ENCODE measurements at places on chromosomes 4 and X. TPM values are rescaled to one million over a fixed set of nuclear protein-coding genes. Genes with fewer than 3 reads are reported as not detected.

DNA sequence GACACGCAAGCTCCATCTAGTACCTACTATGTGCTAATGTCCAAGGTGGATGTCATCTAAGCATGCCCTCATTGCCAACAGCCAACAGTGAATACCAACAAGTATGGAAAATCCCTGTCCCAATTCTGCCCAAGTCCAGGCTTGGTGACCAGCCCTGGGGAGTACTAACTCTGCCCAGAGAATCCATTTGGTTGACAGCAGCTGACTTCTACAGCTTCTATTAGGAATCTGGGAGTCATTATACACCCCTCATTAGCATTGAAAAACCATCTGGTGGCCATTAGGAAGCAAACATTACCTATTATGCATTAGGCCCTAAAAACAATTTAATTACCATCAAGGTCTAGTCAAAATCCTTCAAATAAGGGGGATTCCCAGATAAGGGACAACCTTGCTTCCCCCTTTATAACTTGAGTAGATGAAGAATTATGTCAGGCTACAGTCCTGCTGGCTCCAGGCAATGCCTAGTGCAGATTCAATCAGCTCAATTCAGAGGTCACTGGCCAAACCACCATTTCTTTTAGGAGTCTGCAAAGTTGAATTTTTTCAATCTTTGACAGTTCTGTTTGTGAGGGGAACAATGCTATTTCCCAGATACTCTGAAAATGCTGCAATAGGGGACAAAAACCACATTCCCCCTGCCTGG is 228.0 kb upstream of the LDB2 start:
- H3K4me3 ChIP-seq, result no peak overlapping the region
- DNase-seq, result no peak
- H3K4me1 ChIP-seq, result no peaks in the 10 kb centered on the region
- no peak overlapping the region for H3K27ac ChIP-seq

DNA sequence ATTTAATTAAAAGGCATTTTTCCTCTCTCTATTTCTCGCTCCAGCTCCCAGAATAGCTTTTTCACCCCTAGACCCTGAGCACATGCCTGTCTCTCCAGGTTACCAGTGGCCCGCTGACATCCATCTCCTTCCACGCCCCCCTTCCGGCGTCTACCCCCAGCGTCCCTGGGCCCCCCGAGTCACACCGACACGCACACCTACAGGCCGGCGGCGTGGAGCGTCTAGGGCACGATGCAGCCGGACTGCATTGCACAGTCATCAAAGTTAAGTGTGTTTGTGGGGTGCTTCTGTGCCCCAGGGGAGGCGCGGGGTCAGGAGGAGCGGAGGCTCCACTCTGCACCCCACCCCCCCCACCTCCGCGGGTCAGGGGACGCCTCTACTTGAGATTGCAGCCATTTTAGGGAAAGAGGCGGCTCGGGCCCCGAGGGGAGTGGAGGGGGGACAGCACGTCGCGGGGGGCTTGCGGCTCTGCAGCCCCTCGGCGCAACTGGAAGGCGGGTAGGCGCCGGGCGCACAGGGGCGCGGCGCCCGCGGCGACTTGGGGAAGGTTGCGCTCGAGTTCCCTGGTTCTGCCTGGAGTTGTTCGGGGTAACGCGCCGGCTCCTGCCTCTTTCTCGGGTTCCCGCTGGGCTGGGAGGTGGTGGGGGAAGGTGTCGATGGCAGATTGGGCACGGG is 112.7 kb downstream of the DHX15 start:
- peak; percentile 32 for DNase-seq
- H3K27ac ChIP-seq, result no peak overlapping the region
- peak overlapping the region; percentile 79 for H3K4me3 ChIP-seq
- peaks cover 29% of the 10 kb centered on the region for H3K4me1 ChIP-seq

DNA sequence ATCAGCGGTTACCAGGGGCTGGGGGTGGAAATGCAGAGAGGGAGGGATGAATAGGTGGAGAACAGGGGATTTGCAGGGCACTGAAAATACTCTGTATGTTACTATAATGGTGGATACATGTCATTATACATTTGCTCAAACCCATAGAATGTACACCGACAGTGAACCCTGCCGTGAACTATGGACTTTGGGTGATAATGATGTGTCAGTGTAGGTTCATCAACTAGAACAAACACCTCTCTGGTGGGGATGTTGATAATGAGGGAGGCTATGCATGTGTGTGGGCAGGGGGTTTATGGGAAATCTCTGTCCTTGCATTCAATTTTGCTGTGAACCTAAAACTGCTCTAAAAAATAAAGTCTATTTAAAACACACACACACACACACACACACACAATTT is 11.5 kb downstream of the HPSE start:
- no peaks in the 10 kb centered on the region for H3K27me3 ChIP-seq
- no peak overlapping the region for H3K27ac ChIP-seq
- H3K36me3 ChIP-seq, result peaks cover 17% of the 10 kb centered on the region
- H3K4me3 ChIP-seq, result no peak overlapping the region
- no peak for DNase-seq

The PAK3 gene
- 0.37 TPM for total RNA-seq

DNA sequence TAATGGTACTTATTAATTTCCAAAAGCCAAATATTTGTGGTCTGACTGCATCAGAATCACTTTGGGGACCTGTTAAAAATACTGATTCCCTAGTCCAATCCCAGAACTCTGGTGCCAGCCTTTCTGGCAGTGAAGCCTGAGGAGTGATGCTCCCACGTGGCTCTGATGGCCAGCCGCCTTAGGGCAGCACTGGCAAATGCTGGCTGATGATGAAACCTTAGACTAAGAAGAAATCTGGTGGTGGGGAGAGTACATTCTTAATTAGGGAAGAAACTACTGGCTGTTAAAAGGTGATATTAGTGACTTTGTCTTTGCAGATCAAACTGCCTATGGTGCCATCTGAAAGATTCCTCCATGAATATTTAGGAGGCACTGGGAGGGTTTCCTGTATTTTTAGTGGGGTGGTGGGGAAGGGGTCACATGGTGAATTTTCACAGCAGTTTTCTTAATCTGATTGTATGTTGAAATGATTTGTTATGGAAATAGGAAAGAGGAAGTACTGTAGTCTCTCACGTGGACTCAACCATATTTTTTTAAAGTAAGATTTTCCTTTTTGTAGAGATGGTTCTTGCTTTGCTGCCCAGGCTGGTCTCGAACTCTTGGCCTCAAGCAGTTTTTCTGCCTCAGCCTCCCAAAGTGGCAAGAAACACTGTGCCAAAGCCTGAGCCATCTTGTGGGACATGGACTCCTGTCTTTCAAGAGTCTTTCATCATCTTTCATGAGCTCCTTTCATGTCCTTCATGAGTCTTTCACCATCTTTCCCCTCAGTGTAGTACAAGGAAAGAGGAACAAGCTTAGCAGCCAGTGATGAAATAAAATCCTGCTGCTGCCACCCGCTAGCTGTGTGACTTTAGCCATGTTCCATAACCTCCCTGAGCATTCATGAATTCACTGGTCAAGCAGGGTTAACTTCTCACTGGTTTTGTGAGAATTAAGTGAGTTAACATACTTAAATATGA is 90.8 kb downstream of the ZNF330 start:
- H3K27me3 ChIP-seq, result peaks cover 10% of the 10 kb centered on the region
- no peak overlapping the region for H3K4me3 ChIP-seq
- no peak for DNase-seq
- no peaks in the 10 kb centered on the region for H3K36me3 ChIP-seq
- peaks cover 3% of the 10 kb centered on the region for H3K4me1 ChIP-seq

The ASB11 gene
- total RNA-seq, result not detected

- H3K36me3 ChIP-seq, result peaks cover 6% of the 10 kb centered on the region
- H3K27ac ChIP-seq, result no peak overlapping the region
- H3K4me3 ChIP-seq, result no peak overlapping the region
- peak; percentile 26 for DNase-seq
- H3K4me1 ChIP-seq, result peaks cover 25% of the 10 kb centered on the region
These were observed 183.7 kb upstream of the BCOR start for GRCh38 chrX:40281336-40282005.

The MAGEB1 gene
- not detected for total RNA-seq

- peaks cover 77% of the 10 kb centered on the region for H3K27me3 ChIP-seq
- H3K36me3 ChIP-seq, result peaks cover 14% of the 10 kb centered on the region
- H3K4me1 ChIP-seq, result peaks cover 27% of the 10 kb centered on the region
- peak; percentile 8 for DNase-seq
- no peak overlapping the region for H3K4me3 ChIP-seq
These were observed 19.6 kb downstream of the NKX3-2 start for GRCh38 chr4:13524504-13525243.

The TMSB15A gene
- 0.84 TPM for total RNA-seq

GRCh38 chrX:71118985-71119535 is 664 bp downstream of the MED12 start:
- peak; percentile 20 for DNase-seq
- peaks cover 14% of the 10 kb centered on the region for H3K36me3 ChIP-seq
- H3K27ac ChIP-seq, result peak overlapping the region; percentile 47

- no peaks in the 10 kb centered on the region for H3K36me3 ChIP-seq
- no peak overlapping the region for H3K27ac ChIP-seq
- no peak for DNase-seq
- H3K4me3 ChIP-seq, result no peak overlapping the region
- no peaks in the 10 kb centered on the region for H3K27me3 ChIP-seq
- H3K4me1 ChIP-seq, result no peaks in the 10 kb centered on the region
These were observed 417.4 kb downstream of the CCSER1 start for GRCh38 chr4:90544532-90545045.

The CHRNA9 gene
- total RNA-seq, result not detected

- H3K27me3 ChIP-seq, result no peaks in the 10 kb centered on the region
- DNase-seq, result no peak
- no peak overlapping the region for H3K27ac ChIP-seq
These were observed 48.9 kb upstream of the TMSB15B start for GRCh38 chrX:103913356-103914020.

- H3K36me3 ChIP-seq, result peaks cover 17% of the 10 kb centered on the region
- no peaks in the 10 kb centered on the region for H3K27me3 ChIP-seq
- H3K4me3 ChIP-seq, result peak overlapping the region; percentile 38
- H3K27ac ChIP-seq, result peak overlapping the region; percentile 96
- peak; percentile 58 for DNase-seq
These were observed 51.7 kb upstream of the CHRNA9 start for GRCh38 chr4:40283413-40283812.

The H2BW2 gene
- not detected for total RNA-seq

The MGAT4D gene
- not detected for total RNA-seq

The NALF2 gene
- 0.11 TPM for total RNA-seq

DNA sequence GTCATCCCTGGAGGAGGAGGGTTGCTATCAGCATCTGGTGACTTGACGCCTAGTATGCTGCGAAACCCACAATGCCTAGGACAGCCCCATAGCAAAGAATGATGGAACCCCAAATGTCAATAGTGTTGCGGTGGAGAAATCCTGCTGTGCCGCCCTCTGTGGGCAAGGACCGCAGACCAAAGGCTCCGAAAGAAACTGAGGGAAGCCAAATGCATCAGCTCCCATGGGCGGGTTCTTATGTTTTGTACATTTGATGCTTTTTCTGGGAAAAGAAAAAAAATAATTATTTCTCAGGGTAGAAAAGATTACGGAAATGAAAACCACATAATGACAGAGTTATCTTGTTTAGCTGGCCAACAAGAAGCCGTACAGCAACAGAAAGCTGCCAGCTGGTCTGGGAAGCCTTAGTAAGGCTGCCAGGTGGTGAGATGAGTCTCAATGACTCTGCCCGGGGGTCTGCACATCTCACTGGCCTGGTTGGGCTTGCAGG is 95.0 kb upstream of the TBL1X start:
- peak; percentile 31 for DNase-seq
- no peaks in the 10 kb centered on the region for H3K36me3 ChIP-seq

The ARMCX1 gene
- total RNA-seq, result 2.6 TPM

- DNase-seq, result no peak
- H3K4me1 ChIP-seq, result no peaks in the 10 kb centered on the region
- no peaks in the 10 kb centered on the region for H3K27me3 ChIP-seq
- H3K36me3 ChIP-seq, result no peaks in the 10 kb centered on the region
- H3K27ac ChIP-seq, result no peak overlapping the region
These were observed 489.1 kb downstream of the SMARCA1 start for GRCh38 chrX:129034196-129034595.

DNA sequence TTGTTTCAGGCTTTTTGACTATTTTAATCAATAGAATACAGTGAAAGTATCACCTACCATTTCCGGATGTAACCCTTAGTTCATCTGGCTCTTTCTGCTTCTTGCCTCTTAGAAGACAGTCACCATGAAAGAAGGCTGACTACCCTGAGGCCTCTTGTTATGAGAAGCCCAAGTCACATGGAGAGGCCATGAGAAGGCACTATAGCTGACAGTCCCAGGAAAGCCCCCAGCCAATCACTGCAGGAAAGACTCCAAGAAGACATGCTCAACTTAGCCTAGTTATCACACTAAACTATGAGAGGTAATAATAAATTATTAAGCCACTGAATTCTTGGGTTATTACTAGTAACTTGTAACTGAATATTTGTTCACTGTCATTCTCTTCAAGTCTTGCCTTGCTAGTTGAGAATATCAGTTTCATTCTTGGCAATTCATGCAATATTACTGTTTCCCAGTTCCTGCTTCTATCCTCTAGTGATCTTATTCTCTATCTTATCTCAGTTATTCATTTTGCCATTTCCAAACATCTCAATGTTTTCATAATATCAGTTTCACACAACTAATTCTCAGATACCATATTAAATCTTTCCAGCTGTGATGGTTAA is 57.1 kb upstream of the GUCY1A1 start:
- H3K4me1 ChIP-seq, result no peaks in the 10 kb centered on the region
- no peak overlapping the region for H3K27ac ChIP-seq
- H3K36me3 ChIP-seq, result no peaks in the 10 kb centered on the region
- no peak for DNase-seq
- H3K4me3 ChIP-seq, result no peak overlapping the region

DNA sequence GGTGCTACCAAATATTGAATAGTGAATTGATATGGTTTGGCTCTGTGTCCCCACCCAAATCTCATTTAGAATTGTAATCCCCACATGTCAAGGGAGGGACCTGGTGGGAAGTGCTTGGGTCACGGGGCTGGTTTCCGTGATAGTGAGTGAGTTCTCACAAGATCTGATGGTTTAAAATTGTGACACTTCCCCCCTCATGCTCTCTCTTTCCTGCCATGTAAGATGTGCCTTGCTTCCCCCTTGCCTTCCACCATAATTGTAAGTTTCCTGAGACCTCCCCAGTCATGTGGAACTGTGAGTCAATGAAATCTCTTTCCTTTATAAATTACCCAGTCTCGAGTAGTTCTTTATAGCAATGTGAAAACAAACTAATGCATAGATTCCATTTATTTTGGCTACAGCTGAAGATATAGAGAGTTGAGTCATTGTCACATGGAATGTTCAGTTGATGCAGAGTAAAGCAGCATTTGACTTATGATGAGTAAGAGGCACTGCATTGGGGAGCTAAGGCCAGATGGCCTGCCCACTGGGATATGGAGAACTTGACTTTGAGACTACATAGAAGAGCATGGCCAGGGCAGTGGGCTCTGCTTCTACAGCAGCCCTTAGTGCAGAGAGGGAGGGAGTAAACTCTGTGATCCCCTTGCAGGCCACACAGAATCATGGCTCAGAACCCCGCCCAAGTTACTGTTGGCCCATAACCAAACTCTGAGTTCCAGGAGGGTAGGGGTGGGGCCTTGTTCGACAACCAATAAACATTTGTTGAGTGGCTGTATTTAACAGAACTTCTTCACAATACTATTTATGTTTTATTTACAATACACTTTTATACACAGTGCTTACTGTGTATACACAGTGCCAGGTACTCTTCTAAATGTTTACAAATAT is 34.2 kb downstream of the RAI2 start:
- H3K4me1 ChIP-seq, result no peaks in the 10 kb centered on the region
- H3K36me3 ChIP-seq, result no peaks in the 10 kb centered on the region
- H3K27ac ChIP-seq, result no peak overlapping the region
- no peak for DNase-seq

GRCh38 chr4:52657618-52658501 is 1.2 kb downstream of the USP46 start:
- no peak overlapping the region for H3K27ac ChIP-seq
- H3K4me1 ChIP-seq, result peaks cover 18% of the 10 kb centered on the region
- H3K36me3 ChIP-seq, result peaks cover 12% of the 10 kb centered on the region
- DNase-seq, result no peak
